Temporal lobe (tissue), 4 donors: ENCODE measurements at places on chromosomes 4 and X. TPM values are rescaled to one million over a fixed set of nuclear protein-coding genes. Genes with fewer than 3 reads are reported as not detected.

Gene LRP2BP
- 4.2 TPM for total RNA-seq

Gene MAP7D2
- total RNA-seq = 9.3 TPM

Gene MTM1
- total RNA-seq = 8.1 TPM

Gene TMEM271
- 11.6 TPM for total RNA-seq

Gene TEX13B
- not detected for total RNA-seq

Gene HTRA3
- 2.0 TPM for total RNA-seq

Gene MAGEB17
- 0.25 TPM for total RNA-seq

Gene UGT8
- 4.9 TPM for total RNA-seq

Gene ABCG2
- 15.5 TPM for total RNA-seq

Gene PCYT1B
- 21.1 TPM for total RNA-seq

Gene CPZ
- total RNA-seq = 2.5 TPM

Gene HS3ST1
- total RNA-seq = 4.4 TPM

Gene USP51
- total RNA-seq = 3.7 TPM

Gene VCX
- not detected for total RNA-seq

Gene TCEAL2
- total RNA-seq = 26.6 TPM

Gene RAB39B
- 24.6 TPM for total RNA-seq

Gene ZCCHC18
- total RNA-seq = 21.6 TPM

Gene GDPD2
- 3.9 TPM for total RNA-seq

Gene HERC3
- total RNA-seq = 52.9 TPM

Gene GAB1
- 20.2 TPM for total RNA-seq

Gene MEPE
- 0.49 TPM for total RNA-seq

Gene PLP1
- 10.1 TPM for total RNA-seq

Gene FGFR3
- 6.1 TPM for total RNA-seq

Gene ASB12
- total RNA-seq = 0.25 TPM

Gene PABPC1L2B
- not detected for total RNA-seq

Gene IL15
- 0.25 TPM for total RNA-seq

Gene SYN1
- total RNA-seq = 20.2 TPM

Gene PDE5A
- 14.8 TPM for total RNA-seq

Gene GLRA2
- 86.8 TPM for total RNA-seq

Gene DUSP21
- not detected for total RNA-seq

Gene ADRA2C
- total RNA-seq = 1.5 TPM

Gene SCD5
- total RNA-seq = 271 TPM

Gene OTUD6A
- not detected for total RNA-seq
